ENCODE measurements at places on chromosomes 16 and 17. TPM values are rescaled to one million over a fixed set of nuclear protein-coding genes. Genes with fewer than 3 reads are reported as not detected.

GRCh38 chr16:50245417-50246298, 20.7 kb upstream of the ADCY7 start:
- peaks cover 8% of the 10 kb centered on the region for H3K4me1 ChIP-seq
- H3K4me3 ChIP-seq = peak overlapping the region; percentile 49
- H3K36me3 ChIP-seq = no peaks in the 10 kb centered on the region
- peak; percentile 72 for DNase-seq

- no peak overlapping the region for H3K27ac ChIP-seq
- no peak overlapping the region for H3K4me3 ChIP-seq
- H3K27me3 ChIP-seq = no peaks in the 10 kb centered on the region
- no peaks in the 10 kb centered on the region for H3K4me1 ChIP-seq
- H3K36me3 ChIP-seq = peaks cover 39% of the 10 kb centered on the region
- DNase-seq = no peak
Observed at GRCh38 chr17:29504711-29505110, 62.1 kb downstream of the ABHD15 start.

- H3K27ac ChIP-seq = peak overlapping the region; percentile 97
- H3K4me1 ChIP-seq = peaks cover 28% of the 10 kb centered on the region
- no peaks in the 10 kb centered on the region for H3K27me3 ChIP-seq
- H3K4me3 ChIP-seq = peak overlapping the region; percentile 65
- no peaks in the 10 kb centered on the region for H3K36me3 ChIP-seq
- no peak for DNase-seq
Observed at GRCh38 chr17:45149669-45150664, 1.7 kb downstream of the HEXIM1 start.

The SMIM36 gene
- not detected for polyA plus RNA-seq

The ASGR1 gene
- polyA plus RNA-seq = 5.7 TPM

The RASL10B gene
- 2.9 TPM for polyA plus RNA-seq

Measured in large intestine (tissue), 12 donors.